ENCODE measurements at places on chromosomes 4 and X. TPM values are rescaled to one million over a fixed set of nuclear protein-coding genes. Genes with fewer than 3 reads are reported as not detected.
A peak's percentile ranks its signal among the peaks of the same experiment; 100 is the strongest.

SMIM14 gene
- total RNA-seq = 31.0 TPM

FMR1NB gene
- not detected for total RNA-seq

NKX6-1 gene
- total RNA-seq = not detected

ITGB1BP2 gene
- total RNA-seq = 6.8 TPM

CD99L2 gene
- 18.7 TPM for total RNA-seq

S100G gene
- total RNA-seq = not detected

FABP2 gene
- total RNA-seq = not detected

NHS gene
- 7.3 TPM for total RNA-seq

LAMTOR3 gene
- total RNA-seq = 30.7 TPM

CXCL13 gene
- not detected for total RNA-seq

RIBC1 gene
- 2.3 TPM for total RNA-seq

RBMXL3 gene
- not detected for total RNA-seq

FHDC1 gene
- total RNA-seq = 2.5 TPM

AIFM1 gene
- total RNA-seq = 31.4 TPM

HS3ST1 gene
- total RNA-seq = 2.8 TPM

PAQR3 gene
- total RNA-seq = 25.9 TPM

RNF4 gene
- 67.4 TPM for total RNA-seq

GABRG1 gene
- total RNA-seq = 0.09 TPM

DDX60 gene
- total RNA-seq = 1.6 TPM

GRCh38 chrX:56757327-56757726, 28.3 kb downstream of the NBDY start:
- H3K4me3 ChIP-seq = no peak overlapping the region
- no peak for DNase-seq
- H3K27me3 ChIP-seq = no peaks in the 10 kb centered on the region
- H3K4me1 ChIP-seq = no peaks in the 10 kb centered on the region
- no peak overlapping the region for H3K27ac ChIP-seq

DNA sequence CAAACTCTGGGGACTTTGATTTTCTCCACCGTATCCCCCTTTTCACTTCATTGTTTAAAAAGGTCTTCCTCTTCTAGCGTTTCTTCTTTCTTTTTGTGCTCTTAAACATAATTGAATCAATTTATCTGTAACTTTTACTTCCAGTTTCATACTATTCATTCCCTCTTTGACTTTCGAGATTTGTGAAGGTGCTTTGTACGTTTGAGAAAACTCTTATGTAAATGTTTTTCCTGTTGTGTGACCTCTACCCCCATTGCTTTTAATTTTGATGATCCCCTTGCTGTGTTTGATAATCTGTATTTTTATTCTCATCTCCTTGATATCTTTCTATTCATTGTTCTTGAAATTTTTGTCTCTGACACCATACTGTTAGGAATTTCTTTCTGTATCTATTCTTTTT, 4.8 kb downstream of the USP38 start:
- peaks cover 61% of the 10 kb centered on the region for H3K36me3 ChIP-seq
- peaks cover 3% of the 10 kb centered on the region for H3K4me1 ChIP-seq
- H3K27ac ChIP-seq = no peak overlapping the region
- no peak for DNase-seq

DNA sequence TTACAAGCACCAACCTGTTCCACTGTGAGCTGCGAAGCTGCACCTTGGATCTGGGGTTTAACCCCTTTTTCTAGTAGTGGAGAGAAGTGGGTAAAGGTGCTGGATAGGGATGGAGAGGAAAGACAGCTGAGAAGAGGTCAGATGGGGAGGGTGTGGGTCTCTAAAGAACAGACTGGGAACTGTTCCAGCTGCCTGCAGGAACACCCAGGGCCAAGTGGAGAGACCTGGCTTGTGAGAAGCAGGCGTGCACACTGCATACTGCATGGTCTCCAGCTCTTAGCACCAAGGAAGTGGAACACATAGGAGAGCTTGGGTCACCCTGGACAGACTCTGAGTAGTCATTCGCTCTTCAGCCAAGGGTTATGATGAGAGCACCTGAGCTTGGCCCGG, 16.1 kb downstream of the BCOR start:
- H3K4me1 ChIP-seq = peaks cover 6% of the 10 kb centered on the region
- peak; percentile 50 for DNase-seq
- H3K27ac ChIP-seq = no peak overlapping the region
- no peak overlapping the region for H3K4me3 ChIP-seq
- no peaks in the 10 kb centered on the region for H3K36me3 ChIP-seq
- H3K27me3 ChIP-seq = no peaks in the 10 kb centered on the region

- DNase-seq = no peak
- H3K27me3 ChIP-seq = no peaks in the 10 kb centered on the region
- no peaks in the 10 kb centered on the region for H3K36me3 ChIP-seq
- no peak overlapping the region for H3K27ac ChIP-seq
- H3K4me1 ChIP-seq = no peaks in the 10 kb centered on the region
- no peak overlapping the region for H3K4me3 ChIP-seq
Measured at GRCh38 chr4:64520421-64520820, 111.2 kb upstream of the TECRL start.

DNA sequence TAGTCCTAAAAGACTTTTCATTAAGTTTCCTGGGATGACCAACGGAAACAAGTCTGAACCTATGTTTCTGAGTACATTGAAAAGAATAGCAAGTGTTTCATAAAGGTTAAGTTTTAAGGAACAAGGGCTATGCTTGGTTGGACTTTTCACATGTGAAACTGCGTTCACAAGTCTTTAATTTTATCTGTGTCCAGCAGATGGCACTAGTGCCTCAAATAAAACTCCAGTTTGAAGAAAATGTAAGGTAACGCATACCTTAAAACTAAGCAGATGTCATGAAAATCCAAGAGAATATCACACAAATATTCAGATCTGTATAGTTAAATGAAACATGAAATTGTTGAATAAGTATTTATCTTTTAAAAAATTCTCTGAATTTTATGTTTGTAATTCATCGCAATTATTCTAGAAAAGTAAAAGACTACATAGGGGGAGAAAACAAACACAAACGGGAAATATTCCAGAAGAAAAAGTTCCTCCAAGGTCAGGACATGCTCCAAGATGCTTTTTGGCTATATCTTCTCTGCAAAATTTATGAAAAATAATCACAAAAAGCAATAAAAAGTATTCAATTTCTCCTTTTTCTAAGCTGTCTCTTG, 89.6 kb upstream of the MAD2L1 start:
- DNase-seq = no peak
- H3K4me3 ChIP-seq = no peak overlapping the region
- H3K27me3 ChIP-seq = no peaks in the 10 kb centered on the region
- H3K36me3 ChIP-seq = no peaks in the 10 kb centered on the region
- no peaks in the 10 kb centered on the region for H3K4me1 ChIP-seq
- H3K27ac ChIP-seq = no peak overlapping the region

GRCh38 chr4:37051111-37051510, 193.4 kb upstream of the NWD2 start:
- DNase-seq = no peak
- no peak overlapping the region for H3K4me3 ChIP-seq
- H3K27me3 ChIP-seq = no peaks in the 10 kb centered on the region
- H3K4me1 ChIP-seq = peaks cover 6% of the 10 kb centered on the region
- no peaks in the 10 kb centered on the region for H3K36me3 ChIP-seq
- H3K27ac ChIP-seq = no peak overlapping the region

- no peak overlapping the region for H3K4me3 ChIP-seq
- peak; percentile 14 for DNase-seq
- H3K27me3 ChIP-seq = no peaks in the 10 kb centered on the region
- H3K27ac ChIP-seq = no peak overlapping the region
- H3K36me3 ChIP-seq = peaks cover 29% of the 10 kb centered on the region
Measured at GRCh38 chr4:1298461-1298860, 8.8 kb downstream of the MAEA start.

GRCh38 chr4:14812101-14812500, 190.2 kb upstream of the CPEB2 start:
- H3K4me1 ChIP-seq = no peaks in the 10 kb centered on the region
- H3K4me3 ChIP-seq = no peak overlapping the region
- DNase-seq = no peak
- no peaks in the 10 kb centered on the region for H3K36me3 ChIP-seq
- H3K27me3 ChIP-seq = no peaks in the 10 kb centered on the region

GRCh38 chrX:46918434-46918833, 6.2 kb downstream of the JADE3 start:
- no peak overlapping the region for H3K27ac ChIP-seq
- H3K27me3 ChIP-seq = no peaks in the 10 kb centered on the region
- peaks cover 5% of the 10 kb centered on the region for H3K36me3 ChIP-seq
- peak overlapping the region; percentile 35 for H3K4me3 ChIP-seq

GRCh38 chr4:138229160-138229559, 13.0 kb downstream of the SLC7A11 start:
- no peak overlapping the region for H3K4me3 ChIP-seq

- no peak overlapping the region for H3K4me3 ChIP-seq
- no peak for DNase-seq
- no peaks in the 10 kb centered on the region for H3K36me3 ChIP-seq
Measured at GRCh38 chrX:145609951-145610511, 207.6 kb upstream of the SLITRK2 start.

DNA sequence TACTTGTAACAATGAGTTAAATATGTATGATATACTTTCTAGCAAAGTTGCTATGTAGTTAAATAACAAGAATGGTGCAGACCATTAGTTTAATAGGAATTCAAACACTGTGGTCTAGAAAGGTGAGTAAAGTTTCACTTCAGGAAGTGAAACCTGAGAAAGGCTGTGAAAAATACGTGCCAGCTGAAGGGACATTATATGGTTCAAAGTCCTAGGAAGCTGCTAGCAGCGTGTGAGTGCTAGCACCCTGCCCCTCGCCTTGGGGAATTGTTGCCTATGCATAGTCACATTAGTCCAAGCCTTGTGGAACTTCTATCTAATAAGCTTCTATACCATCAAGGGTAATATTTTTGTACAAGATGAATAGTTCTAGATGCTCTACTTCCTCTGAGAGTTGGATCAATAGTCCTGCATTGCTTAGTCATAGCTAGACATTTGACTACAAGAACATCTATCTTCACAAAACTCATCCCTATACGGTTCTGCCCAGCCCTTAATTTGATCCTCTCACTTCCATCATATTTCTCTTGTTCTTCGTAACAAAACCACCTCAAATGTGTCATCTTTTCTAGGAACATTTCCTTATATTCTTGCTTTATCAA, 45.8 kb upstream of the ARSJ start:
- H3K36me3 ChIP-seq = no peaks in the 10 kb centered on the region
- H3K27me3 ChIP-seq = no peaks in the 10 kb centered on the region
- no peak overlapping the region for H3K27ac ChIP-seq
- no peaks in the 10 kb centered on the region for H3K4me1 ChIP-seq

GRCh38 chr4:168707205-168707604, 210.4 kb downstream of the PALLD start:
- DNase-seq = no peak
- H3K27ac ChIP-seq = no peak overlapping the region
- no peak overlapping the region for H3K4me3 ChIP-seq
- no peaks in the 10 kb centered on the region for H3K27me3 ChIP-seq
- H3K4me1 ChIP-seq = no peaks in the 10 kb centered on the region

DNA sequence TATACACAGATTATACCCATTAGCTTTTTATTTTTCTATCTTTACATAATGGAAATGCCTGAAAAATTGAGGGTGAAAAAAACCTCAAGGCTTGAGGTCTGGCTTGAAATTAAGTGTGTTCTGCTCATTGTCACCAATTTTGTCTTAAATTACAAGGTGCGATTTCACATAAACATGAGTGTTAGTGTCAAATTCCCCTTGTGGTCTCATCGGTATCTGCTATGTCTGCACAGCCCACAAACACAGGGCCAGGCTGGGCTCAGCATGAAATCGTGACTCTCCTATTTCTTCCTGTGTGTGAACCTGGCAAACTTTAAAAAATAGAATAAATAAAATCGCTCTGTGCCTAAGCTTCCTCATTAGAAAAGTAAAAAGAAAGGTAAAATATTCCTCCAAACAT, 109.1 kb downstream of the CRLF2 start:
- peaks cover 22% of the 10 kb centered on the region for H3K27me3 ChIP-seq
- H3K36me3 ChIP-seq = no peaks in the 10 kb centered on the region
- H3K4me1 ChIP-seq = no peaks in the 10 kb centered on the region
- H3K27ac ChIP-seq = no peak overlapping the region
- H3K4me3 ChIP-seq = no peak overlapping the region

DNA sequence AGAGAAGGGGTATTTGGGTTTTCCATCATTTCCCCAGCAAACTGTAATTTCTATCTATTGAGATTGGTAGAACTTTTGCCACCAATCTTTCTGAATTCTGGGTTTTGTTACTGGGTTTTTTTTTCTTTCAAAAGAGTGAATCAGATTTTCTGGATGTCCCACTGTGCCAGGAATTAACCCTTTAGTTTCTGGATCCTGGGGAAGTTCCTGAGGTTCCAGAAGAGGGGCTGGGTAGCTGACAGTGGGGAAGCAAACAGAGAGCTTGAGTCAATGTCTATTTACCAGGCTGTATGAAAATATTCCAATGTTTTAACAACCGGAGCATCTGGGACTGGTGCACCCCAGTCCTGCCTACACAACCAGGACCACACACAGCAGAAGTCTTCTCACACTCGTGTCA, 25.8 kb upstream of the SOD3 start:
- H3K4me1 ChIP-seq = no peaks in the 10 kb centered on the region
- no peak overlapping the region for H3K27ac ChIP-seq
- DNase-seq = no peak
- H3K27me3 ChIP-seq = no peaks in the 10 kb centered on the region

GRCh38 chr4:180057891-180058671, 2185.1 kb upstream of the TENM3 start:
- no peaks in the 10 kb centered on the region for H3K36me3 ChIP-seq
- no peak overlapping the region for H3K27ac ChIP-seq
- peak overlapping the region; percentile 93 for H3K4me3 ChIP-seq
- H3K27me3 ChIP-seq = peaks cover 23% of the 10 kb centered on the region
- peak; percentile 86 for DNase-seq
- no peaks in the 10 kb centered on the region for H3K4me1 ChIP-seq

DNA sequence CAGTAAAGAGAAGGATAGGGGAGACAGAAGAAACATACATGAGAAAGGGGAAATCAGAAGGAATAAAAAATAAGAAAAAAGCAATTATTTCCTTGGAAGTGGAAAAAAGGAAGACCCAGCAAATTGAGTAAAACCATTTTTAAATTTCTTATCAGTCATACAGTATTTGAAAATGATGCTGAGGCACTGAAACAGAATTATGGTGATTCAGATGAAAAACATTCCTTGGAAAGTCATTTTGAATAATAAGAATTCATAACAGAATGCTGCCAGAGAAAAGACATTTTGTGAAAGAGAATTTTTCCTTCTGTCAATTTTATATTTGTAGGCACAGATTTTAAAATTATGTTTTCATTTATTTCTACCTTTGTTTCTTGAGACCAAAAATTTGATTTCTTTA, 895.5 kb upstream of the EPHA5 start:
- H3K36me3 ChIP-seq = no peaks in the 10 kb centered on the region
- H3K27ac ChIP-seq = no peak overlapping the region
- H3K4me1 ChIP-seq = no peaks in the 10 kb centered on the region
- H3K4me3 ChIP-seq = no peak overlapping the region
- no peaks in the 10 kb centered on the region for H3K27me3 ChIP-seq

GRCh38 chr4:82381235-82381634, 7.4 kb upstream of the HNRNPD start:
- no peak overlapping the region for H3K4me3 ChIP-seq
- H3K4me1 ChIP-seq = no peaks in the 10 kb centered on the region
- H3K36me3 ChIP-seq = no peaks in the 10 kb centered on the region
- peak; percentile 54 for DNase-seq
- H3K27ac ChIP-seq = no peak overlapping the region
- no peaks in the 10 kb centered on the region for H3K27me3 ChIP-seq

GRCh38 chr4:186351668-186352194, 85.7 kb downstream of the F11 start:
- H3K4me1 ChIP-seq = no peaks in the 10 kb centered on the region
- H3K4me3 ChIP-seq = no peak overlapping the region
- no peaks in the 10 kb centered on the region for H3K36me3 ChIP-seq
- peaks cover 12% of the 10 kb centered on the region for H3K27me3 ChIP-seq

- peaks cover 83% of the 10 kb centered on the region for H3K27me3 ChIP-seq
- no peaks in the 10 kb centered on the region for H3K36me3 ChIP-seq
- peak; percentile 77 for DNase-seq
- peak overlapping the region; percentile 72 for H3K4me3 ChIP-seq
- no peak overlapping the region for H3K27ac ChIP-seq
Measured at GRCh38 chr4:7193030-7193958, 956 bp downstream of the SORCS2 start.

Data from endodermal cell (in vitro differentiated cells).